Common myeloid progenitor, CD34-positive (primary cell): ENCODE measurements at places on chromosomes 3 and 15.

GRCh38 chr3:59464187-59464586 lies 414.4 kb upstream of the CFAP20DC start:
- DNase-seq = no peak

- DNase-seq = peak; percentile 81
Observed at GRCh38 chr15:69668963-69669362, 216.3 kb downstream of the RPLP1 start.

- DNase-seq = no peak
Observed at GRCh38 chr15:65412556-65412955, 10.2 kb downstream of the IGDCC4 start.

GRCh38 chr3:25489858-25490593 lies 62.0 kb downstream of the RARB start:
- no peak for DNase-seq

DNA sequence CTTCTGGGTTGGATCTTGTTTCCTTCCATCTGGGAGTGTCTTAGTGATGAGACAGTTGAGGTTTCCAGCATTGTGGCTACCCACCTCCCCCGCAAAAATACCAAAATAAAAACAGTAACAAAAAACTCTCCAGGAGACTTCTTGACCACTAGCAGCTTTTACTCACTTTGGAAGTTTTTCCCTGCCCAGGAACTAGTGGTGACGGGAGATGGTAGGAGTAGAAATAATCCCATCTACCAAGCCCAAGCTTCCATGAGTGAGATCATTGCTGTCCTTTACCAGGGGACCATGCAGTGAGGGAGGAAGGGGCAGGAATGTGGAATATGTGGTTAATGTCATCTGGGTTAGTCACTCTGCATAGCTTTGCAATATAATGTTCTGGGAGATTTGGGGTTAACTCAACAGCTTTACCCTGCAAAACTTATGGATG lies 187.7 kb downstream of the ITPR1 start:
- DNase-seq = no peak

- DNase-seq = no peak
Observed at GRCh38 chr3:34889641-34890040, 749.7 kb upstream of the ARPP21 start.

- DNase-seq = no peak
Observed at GRCh38 chr3:57147071-57147470, 18.1 kb downstream of the IL17RD start.

DNA sequence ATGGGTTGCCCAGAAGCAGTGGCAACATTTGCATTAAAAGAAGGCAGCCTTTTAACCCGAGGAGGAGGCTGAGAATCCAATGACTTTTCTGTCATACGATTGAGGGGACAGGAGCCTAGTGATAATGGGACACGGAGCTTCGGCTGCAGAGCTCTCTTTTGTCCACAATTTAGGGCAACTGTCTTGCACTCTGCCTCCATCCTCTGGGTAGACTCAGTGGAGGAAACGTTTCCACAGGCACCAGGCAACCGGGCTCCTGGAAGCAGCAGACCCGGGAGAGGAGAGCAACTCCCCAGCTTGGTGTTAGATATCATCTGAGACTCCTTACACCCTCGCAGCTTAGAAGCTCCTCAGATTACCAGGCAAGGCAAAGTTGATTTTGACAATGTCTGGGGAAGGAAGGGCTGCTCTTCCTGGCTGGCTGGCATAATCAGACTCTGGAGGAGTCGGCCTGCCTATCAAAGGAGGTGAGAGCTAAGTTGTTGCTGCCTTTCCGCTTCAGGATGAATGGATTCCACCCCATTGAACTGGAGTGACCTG lies 43.5 kb upstream of the RNU6-1 start:
- DNase-seq = no peak

DNA sequence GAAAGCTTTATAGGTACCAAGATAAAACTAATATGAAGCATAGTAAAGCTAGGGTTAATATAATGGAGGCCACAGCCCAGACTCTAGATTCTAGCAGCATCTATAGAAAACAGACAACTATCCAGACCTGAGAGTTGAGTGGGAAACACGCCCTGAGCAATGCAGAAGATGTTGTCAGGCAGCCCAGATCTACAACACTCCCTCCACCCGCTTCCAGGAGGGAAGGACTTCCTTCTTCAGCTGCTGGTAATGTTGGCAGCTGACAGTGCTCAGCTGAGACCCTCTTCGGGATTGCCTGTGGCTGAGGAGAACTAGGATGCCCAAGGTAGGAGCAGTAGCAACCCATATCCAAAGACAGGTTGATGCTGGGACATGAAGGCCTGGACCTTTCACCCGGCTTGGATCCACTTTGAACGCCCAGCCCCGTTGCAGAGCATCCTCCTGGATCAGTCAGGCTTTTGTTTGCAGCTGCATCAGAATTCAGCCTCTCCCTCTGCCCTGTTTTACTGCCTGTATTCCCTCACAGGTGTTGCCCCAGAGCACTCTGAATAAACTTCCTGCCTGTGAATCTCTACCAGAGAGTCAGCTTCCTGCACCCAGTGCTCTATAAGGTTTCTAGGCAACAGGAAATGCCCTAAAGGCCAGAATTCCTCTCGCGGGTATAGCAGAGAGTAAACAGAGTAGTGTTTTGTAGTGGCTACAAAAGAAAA lies 174.7 kb upstream of the IL12A start:
- DNase-seq = no peak

GRCh38 chr3:194306771-194307640 lies 44.1 kb downstream of the CPN2 start:
- DNase-seq = peak; percentile 81
